ENCODE measurements at places on chromosomes 2 and 18. TPM values are rescaled to one million over a fixed set of nuclear protein-coding genes. Genes with fewer than 3 reads are reported as not detected.

UGT1A8 gene
- total RNA-seq: not detected

DNA sequence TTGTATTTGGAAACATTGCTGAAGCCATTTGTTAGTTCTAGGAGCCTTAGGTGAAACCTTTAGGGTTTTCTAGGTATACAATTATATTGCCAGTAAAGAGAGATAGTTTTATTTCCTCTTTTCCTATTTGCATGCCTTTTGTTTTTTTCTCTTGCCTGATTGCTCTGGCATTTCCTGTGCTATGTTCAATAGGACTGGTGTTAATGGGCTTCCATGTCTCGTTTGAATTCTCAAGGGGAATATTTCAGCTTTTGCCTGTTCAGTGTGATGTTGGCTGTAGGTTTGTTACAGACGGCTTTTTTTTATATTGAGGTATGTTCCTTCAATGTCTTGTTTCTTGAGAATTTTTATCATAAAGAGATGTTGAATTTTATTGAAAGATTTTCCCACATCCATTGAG, 1054.9 kb upstream of the NXPH2 start:
- DNase-seq: no peak

- DNase-seq: no peak
Observed at GRCh38 chr2:65615602-65616001, 183.2 kb upstream of the SPRED2 start.

GRCh38 chr2:163665817-163666216, 70.0 kb downstream of the FIGN start:
- DNase-seq: no peak

GALM gene
- 5.8 TPM for total RNA-seq

- no peak for DNase-seq
Observed at GRCh38 chr18:46829947-46830346, 73.1 kb upstream of the ST8SIA5 start.

DNA sequence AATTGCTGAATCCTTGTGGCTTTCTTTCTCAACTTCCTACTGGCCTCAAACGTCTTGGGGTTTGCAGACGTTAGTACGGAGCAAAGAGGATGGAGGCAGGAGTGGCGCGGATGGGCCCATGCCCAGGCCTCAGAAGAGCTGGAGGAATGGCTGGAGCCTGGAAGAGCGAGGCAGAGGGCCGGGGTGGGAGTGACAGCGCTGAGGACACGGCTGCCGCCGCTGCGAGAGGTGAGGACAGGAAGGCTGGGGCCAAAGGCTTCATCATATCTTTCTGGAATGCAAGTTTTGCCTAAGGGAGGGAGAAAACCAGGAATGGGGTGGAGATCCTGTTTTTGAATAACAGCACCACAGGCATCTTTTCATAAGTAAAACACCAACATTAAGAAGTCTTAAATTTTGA, 178.5 kb upstream of the SESTD1 start:
- no peak for DNase-seq

LYPD6B gene
- 1.2 TPM for total RNA-seq

GRCh38 chr2:27245626-27246025, 17.2 kb downstream of the SLC30A3 start:
- DNase-seq: no peak

TRIM43 gene
- not detected for total RNA-seq

- no peak for DNase-seq
Observed at GRCh38 chr18:25262920-25263319, 89.0 kb downstream of the ZNF521 start.

SULT1C4 gene
- total RNA-seq: not detected

- no peak for DNase-seq
Observed at GRCh38 chr2:233130024-233130423, 69.9 kb downstream of the INPP5D start.

DNA sequence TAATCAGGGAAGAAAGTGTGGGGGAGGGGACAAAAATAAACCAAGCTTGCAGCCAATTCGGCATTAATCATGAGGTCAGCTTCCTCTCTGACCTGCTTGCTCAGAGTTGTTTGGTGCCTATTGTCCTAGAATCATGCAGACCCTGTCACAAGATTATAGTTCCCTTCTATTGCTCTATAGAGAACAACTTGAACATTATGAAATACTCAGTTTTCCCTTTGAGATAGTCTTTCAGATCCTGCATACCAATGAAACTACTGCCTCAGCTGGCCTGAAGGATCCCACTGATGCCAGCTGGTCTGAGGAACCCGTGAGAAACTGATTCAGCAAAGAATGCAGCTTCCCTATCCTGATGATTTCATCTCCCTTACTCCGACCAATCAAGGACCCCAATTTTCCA, 955 bp upstream of the BBS5 start:
- DNase-seq: no peak

- no peak for DNase-seq
Observed at GRCh38 chr2:231737761-231738160, 29.4 kb downstream of the PTMA start.

GRCh38 chr2:64825831-64826491, 163.2 kb upstream of the SLC1A4 start:
- no peak for DNase-seq

DNA sequence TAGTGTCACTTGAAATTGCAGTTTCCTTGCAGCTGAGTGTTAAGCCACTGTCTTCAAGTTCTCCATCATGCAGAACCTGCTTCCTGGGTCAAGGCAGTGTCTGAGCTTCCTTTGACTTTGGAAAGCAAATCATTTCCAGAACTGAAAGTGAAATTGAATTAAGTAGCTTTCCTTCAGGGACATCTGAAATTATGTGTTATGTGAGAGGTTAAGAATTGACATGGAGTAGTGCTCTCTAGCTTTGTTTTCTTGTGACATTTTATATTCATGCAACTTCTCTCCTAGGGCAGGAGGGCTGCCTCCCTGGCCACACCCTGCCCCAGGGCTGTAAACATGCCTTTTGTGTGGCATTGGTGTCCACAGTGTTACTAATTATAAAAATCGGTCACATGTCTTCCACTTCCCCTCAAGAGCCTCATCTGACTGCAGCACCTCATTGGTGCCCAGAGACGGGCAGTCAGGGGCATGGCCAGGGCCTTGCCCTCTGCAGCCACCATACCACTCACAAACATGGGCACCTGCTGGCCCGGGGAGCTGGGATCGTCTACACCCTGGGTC, 14.4 kb downstream of the RAB12 start:
- peak; percentile 39 for DNase-seq

- DNase-seq: no peak
Observed at GRCh38 chr2:121682396-121683298, 33.4 kb upstream of the CLASP1 start.

DNA sequence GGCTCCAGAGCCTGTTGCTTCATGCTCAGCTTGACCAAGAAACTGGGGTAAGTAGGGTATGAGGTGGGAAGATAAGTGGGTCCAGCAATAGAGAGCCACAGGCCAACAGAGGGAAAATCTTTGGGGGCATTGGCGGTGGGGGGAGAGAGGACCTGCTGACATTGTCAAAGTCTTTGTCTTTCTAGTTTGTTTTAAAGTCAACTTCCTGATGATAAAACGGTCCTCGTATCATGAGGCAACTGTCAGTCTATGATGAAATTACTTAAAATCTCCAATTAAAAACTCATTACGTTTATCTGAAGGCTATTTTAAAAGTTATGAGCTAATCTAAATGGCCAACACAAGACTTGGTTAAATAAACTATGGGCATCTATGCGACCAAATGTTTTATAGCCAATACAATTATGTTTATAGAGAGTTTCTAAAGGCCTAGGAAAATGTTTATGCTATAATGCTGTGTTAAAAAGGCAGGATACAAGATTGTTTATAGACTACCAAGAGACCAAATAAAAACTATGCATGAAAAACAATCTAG, 84.4 kb upstream of the CD28 start:
- DNase-seq: no peak

DNA sequence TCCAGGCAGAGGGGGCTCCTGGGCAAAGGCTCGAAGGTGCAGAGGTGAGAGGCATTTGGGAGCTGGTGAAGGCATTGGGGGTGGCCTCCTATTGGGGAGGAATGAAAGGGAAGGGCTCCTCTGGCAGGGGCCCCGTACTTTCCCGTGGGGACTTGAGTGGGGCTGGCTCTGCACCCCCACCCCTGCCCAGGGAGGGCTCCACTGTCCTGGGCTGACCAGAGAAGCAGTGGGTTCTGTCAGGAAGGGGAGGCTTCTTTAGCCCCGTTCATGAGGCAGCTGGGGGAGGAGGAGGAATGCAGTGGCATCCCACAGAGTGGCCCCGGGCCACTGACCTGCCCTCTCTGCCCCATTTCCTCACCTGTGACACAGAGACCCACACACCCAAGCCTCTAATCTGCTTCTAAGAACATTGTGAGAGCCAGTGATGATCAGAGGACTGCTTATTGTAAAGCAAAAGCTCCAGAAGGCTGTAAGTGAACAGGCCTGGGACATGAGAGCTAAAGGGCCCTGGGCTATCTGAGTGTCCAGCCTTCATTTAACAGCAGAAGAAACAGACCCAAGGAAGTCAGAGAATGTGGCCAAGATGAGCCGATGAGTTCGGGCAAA, 38.6 kb upstream of the GPAT2 start:
- no peak for DNase-seq

- DNase-seq: no peak
Observed at GRCh38 chr2:125581557-125581956, 1074.4 kb upstream of the GYPC start.

DNA sequence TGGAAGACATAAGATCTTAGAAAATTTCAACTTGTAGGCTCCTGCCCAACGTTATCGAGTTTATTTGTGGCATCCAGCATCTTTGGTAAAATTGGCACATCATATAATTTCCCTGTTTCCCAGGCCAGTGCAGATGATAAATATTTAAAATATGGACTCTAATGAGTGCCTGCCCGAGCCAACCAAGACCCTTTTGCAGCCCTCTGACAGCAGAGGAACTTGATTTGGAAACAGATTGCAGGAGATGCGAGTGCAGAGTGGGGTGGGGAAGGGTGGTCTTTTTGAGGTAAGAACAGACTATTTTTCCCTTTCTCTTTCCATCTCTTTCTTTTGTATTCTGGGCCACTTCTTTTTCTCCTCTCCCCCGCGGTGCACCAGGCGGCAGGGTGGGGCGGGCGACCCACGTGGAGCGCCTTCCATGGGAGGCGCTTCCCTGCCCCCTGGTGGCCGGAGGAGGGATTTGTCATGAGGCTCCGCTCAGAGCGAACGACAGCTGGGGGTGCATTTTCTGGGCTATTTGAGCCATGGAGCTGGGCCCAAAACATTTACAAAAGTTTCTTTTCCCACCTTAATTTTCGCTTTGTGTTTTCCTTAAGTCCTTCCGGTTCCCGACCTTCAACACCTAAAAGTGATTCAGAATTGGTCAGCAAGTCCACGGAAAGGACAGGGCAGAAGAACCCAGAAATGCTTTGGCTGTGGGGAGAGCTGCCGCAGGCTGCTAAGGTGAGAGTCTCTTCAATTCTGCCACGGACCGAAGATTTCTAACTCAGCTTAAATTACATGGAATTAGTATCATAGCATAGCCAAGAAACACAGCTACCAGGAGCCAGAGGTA, 32.7 kb downstream of the LPIN1 start:
- DNase-seq: peak; percentile 89

DNA sequence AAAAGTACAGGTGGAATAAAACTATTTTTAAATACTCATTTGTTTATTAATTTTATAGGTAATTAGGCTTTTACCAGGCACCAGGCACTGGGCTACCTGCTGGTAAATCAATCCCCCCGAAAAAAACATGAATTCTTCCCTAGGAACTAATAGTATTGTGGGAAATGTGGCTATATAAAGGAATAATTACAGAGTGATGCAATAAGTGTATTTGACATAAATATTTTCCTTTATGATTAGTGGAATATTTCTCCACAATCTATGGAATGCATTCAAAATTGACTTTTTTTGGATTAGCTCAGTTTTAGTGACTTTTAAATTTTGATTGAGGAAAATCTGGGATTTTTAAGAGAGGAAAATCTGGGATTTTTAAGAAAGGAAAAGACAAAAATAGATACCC, 109.7 kb upstream of the BZW1 start:
- DNase-seq: no peak

GRCh38 chr18:43883886-43884285, 606.6 kb upstream of the SYT4 start:
- no peak for DNase-seq

Measured in B cell (primary cell).